ENCODE measurements at places on chromosomes 16 and 17. TPM values are rescaled to one million over a fixed set of nuclear protein-coding genes. Genes with fewer than 3 reads are reported as not detected.

Gene TBC1D3B
- 1.8 TPM for total RNA-seq

Gene USP6
- not detected for total RNA-seq

Gene PPY
- total RNA-seq, result not detected

Gene CLEC3A
- total RNA-seq, result not detected

Gene KIF19
- not detected for total RNA-seq
